ENCODE measurements at places on chromosomes 5 and 9.

DNA sequence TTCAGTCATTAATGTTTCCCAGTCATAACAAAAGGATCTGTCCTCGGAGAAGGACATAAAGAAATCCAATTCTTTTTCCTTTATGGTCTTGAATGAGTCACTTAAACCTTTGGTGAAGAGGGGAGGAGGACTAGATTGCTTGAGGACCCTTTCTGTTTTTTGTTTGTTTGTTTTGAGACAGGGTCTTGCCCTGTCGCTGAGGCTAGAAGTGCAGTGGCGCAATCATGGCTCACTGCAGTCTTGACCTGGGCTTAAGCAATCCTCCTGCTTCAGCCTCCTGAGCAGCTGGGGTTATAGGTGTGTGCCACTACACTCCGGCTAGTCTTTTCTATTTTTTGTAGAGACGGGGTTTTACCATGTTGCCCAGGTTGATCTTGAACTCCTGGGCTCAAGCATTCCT is 12.3 kb downstream of the TIGD6 start:
- DNase-seq: no peak

DNA sequence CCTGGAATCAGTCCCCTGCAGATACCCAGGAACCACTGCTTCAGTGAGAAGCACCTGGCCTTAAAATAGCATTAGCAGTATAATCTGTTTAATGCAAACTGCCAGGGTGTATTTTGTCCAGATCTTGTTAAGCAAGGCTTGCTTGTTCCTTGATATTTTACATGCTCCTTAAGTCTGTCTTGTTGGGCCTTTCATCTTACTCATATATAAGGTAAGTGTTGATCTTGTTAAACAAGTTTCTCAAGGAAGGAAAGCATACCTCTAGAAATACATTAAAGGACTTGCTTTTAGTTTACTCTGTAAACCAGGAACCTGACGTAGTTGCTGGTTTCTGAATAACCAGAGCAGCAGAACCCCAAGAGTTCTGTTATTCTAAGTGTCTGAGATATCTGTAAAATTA is 13.7 kb downstream of the HSPA4 start:
- no peak for DNase-seq

DNA sequence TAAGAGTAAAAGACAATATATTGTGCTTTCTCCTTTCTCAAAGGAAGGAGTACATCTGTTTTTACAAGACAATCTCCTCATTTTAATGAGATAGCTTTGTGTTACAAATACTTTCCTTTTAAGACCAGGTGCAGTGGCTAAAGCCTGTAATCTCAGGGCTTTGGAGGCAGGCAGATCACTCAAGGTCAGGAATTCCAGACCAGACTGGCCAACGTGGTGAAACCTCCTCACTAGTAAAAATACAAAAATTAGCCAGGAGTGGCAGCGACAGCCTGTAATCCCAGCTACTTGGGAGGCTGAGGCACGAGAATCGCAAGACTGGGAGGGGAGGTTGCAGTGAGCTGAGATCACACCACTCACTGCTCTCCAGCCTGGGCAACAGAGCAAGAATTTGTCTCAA is 11.8 kb downstream of the TMEM161B start:
- DNase-seq: no peak

GRCh38 chr5:51829230-51829629 is 446.0 kb downstream of the ISL1 start:
- no peak for DNase-seq

GRCh38 chr9:2288309-2288708 is 273.2 kb downstream of the SMARCA2 start:
- no peak for DNase-seq

- no peak for DNase-seq
These were observed 118.9 kb upstream of the ELL2 start for GRCh38 chr5:96080557-96080956.

DNA sequence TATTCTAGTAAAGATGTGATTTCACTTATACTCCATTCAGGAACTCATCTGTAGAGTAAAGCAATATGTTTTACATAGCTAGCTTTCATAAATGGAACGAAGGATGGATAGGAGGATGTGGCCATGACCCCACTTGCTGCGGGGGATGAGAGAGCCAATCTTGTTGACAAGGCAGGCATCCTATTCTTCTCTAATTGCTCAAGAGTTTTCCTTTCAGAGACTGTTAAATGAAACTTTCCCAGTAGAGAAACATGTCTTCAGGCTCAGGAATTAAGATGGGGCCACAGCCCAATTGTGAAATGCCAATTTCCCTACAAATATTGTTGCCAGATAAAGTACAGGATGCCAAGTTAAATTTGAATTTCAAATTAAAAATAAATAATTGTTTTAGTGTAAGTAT is 196.2 kb upstream of the TUT7 start:
- DNase-seq: no peak

- DNase-seq: no peak
These were observed 411.9 kb upstream of the ARRDC3 start for GRCh38 chr5:91794856-91795548.

GRCh38 chr5:107428303-107428813 is 242.4 kb downstream of the EFNA5 start:
- DNase-seq: no peak
